ENCODE measurements at places on chromosomes 5 and 9. TPM values are rescaled to one million over a fixed set of nuclear protein-coding genes. Genes with fewer than 3 reads are reported as not detected.

MUSK gene
- total RNA-seq, result 0.44 TPM

PHF24 gene
- total RNA-seq, result not detected

FKTN gene
- total RNA-seq, result 19.0 TPM

THG1L gene
- 47.7 TPM for total RNA-seq

DTWD2 gene
- total RNA-seq, result 6.7 TPM

SLC6A7 gene
- under 0.01 TPM for total RNA-seq

COL5A1 gene
- total RNA-seq, result 467 TPM

PCDHGA4 gene
- 5.0 TPM for total RNA-seq

KLF9 gene
- total RNA-seq, result 51.2 TPM

CDKN2B gene
- total RNA-seq, result 77.2 TPM

ERAP2 gene
- total RNA-seq, result 37.2 TPM

ANKRD20A1 gene
- not detected for total RNA-seq

CBY3 gene
- total RNA-seq, result 0.29 TPM

PCDHA7 gene
- total RNA-seq, result 0.29 TPM

WDR31 gene
- 1.3 TPM for total RNA-seq

FABP6 gene
- total RNA-seq, result not detected

Measured in placental pericyte (primary cell).